Renal cortex interstitium (tissue), 15 donors: ENCODE measurements at places on chromosomes 11 and 22. TPM values are rescaled to one million over a fixed set of nuclear protein-coding genes. Genes with fewer than 3 reads are reported as not detected.

Gene PIH1D2
- polyA plus RNA-seq, result 7.4 TPM

Gene NUDT22
- 28.0 TPM for polyA plus RNA-seq

Gene CEP126
- polyA plus RNA-seq, result 3.8 TPM

Gene DLG2
- polyA plus RNA-seq, result 11.8 TPM

Gene NOX4
- polyA plus RNA-seq, result 39.9 TPM

Gene TMEM45B
- 19.8 TPM for polyA plus RNA-seq

Gene CARS1
- 24.2 TPM for polyA plus RNA-seq

Gene BCR
- 57.5 TPM for polyA plus RNA-seq

Gene INPPL1
- polyA plus RNA-seq, result 157 TPM

Gene KCNK7
- 0.33 TPM for polyA plus RNA-seq

Gene NUMA1
- 285 TPM for polyA plus RNA-seq

Gene ARHGAP20
- 4.5 TPM for polyA plus RNA-seq

Gene DEUP1
- polyA plus RNA-seq, result 1.2 TPM

Gene SMIM38
- 0.60 TPM for polyA plus RNA-seq

Gene LRP5
- polyA plus RNA-seq, result 54.6 TPM

Gene GRAMD1B
- polyA plus RNA-seq, result 11.9 TPM

Gene C11orf91
- not detected for polyA plus RNA-seq

Gene MMP7
- 28.6 TPM for polyA plus RNA-seq

Gene OR51I2
- not detected for polyA plus RNA-seq

Gene TBX10
- polyA plus RNA-seq, result 0.06 TPM

Gene CSF2RB
- 3.7 TPM for polyA plus RNA-seq

Gene CD82
- 15.0 TPM for polyA plus RNA-seq

Gene OR10A2
- polyA plus RNA-seq, result 0.03 TPM

Gene RAG1
- 2.8 TPM for polyA plus RNA-seq

Gene CYP2D6
- polyA plus RNA-seq, result 4.6 TPM

Gene OR8H1
- not detected for polyA plus RNA-seq

Gene TREH
- polyA plus RNA-seq, result 0.43 TPM

Gene OR8G5
- not detected for polyA plus RNA-seq

Gene NPAS4
- polyA plus RNA-seq, result 0.09 TPM

Gene GSTT2
- 1.8 TPM for polyA plus RNA-seq

Gene SCGB1C1
- polyA plus RNA-seq, result not detected

Gene C1QTNF4
- polyA plus RNA-seq, result 8.2 TPM

Gene TRIM66
- polyA plus RNA-seq, result 5.3 TPM

Gene DERL3
- 6.4 TPM for polyA plus RNA-seq

Gene NECTIN1
- polyA plus RNA-seq, result 43.4 TPM

Gene MTA2
- polyA plus RNA-seq, result 101 TPM

Gene PTPRCAP
- polyA plus RNA-seq, result 3.5 TPM

Gene MRPL48
- polyA plus RNA-seq, result 69.4 TPM

Gene KRTAP5-1
- polyA plus RNA-seq, result 1.7 TPM

Gene TRIM34
- 7.9 TPM for polyA plus RNA-seq

Gene TRPM5
- 2.7 TPM for polyA plus RNA-seq

Gene NDUFV1
- polyA plus RNA-seq, result 248 TPM

Gene BAIAP2L2
- 7.5 TPM for polyA plus RNA-seq

Gene HEPHL1
- not detected for polyA plus RNA-seq

Gene MS4A14
- 0.09 TPM for polyA plus RNA-seq

Gene CHRDL2
- polyA plus RNA-seq, result 0.29 TPM

Gene CARD10
- polyA plus RNA-seq, result 20.6 TPM

Gene BATF2
- 3.5 TPM for polyA plus RNA-seq

Gene CDPF1
- polyA plus RNA-seq, result 14.2 TPM

Gene MS4A4A
- 10.1 TPM for polyA plus RNA-seq

Gene PATE2
- polyA plus RNA-seq, result not detected

Gene ART1
- not detected for polyA plus RNA-seq

Gene LYVE1
- polyA plus RNA-seq, result 67.2 TPM

Gene EXPH5
- 3.8 TPM for polyA plus RNA-seq

Gene DDI1
- polyA plus RNA-seq, result not detected

Gene SPA17
- 28.4 TPM for polyA plus RNA-seq

Gene PGA4
- 0.16 TPM for polyA plus RNA-seq
